ENCODE measurements at places on chromosomes 12 and 14.

GRCh38 chr12:132921685-132922084, 34.3 kb upstream of the CHFR start:
- DNase-seq = no peak

DNA sequence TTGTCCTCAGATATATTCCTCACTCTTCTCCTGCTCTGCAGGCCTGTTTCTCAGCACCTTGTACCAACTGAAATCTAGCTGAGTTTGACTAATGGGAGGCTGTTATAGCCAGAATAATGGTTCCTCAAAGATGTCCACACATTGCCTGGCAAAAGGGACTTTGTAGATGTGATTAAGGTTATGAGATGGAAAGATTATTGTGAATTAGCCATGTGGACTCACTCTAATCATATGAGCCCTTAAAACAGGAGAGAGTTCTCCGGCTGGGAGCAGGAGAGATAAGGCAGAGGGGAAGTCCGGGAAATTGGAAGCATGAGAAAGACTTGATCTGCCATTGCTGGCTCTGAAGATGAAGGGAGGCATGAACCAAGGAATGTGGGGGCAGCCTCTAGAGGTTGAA, 40.0 kb upstream of the KTN1 start:
- no peak for DNase-seq

- DNase-seq = no peak
These were observed 25.4 kb downstream of the CCDC85C start for GRCh38 chr14:99578541-99579101.

DNA sequence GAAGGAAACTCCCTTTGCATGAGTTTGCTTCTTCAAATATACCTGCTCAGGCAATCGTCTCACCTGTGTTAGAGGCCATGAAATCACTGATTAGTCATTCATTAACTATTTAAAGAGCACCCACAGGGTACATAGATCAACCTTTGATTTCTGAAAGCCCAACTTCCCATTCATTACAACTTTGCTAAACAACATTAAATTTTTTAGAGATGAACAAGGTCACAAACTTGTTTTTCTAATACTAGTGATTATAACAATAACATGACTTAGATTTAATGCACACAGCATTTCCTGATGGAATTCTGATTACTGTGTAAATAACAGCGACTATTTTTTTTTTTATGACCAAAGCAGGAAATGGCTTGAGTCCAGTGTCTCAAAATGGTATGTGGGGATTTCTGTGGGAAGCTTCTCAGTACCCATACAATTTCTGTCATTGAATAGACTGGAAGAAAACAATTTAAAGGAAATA, 5.4 kb upstream of the ERO1A start:
- DNase-seq = no peak

DNA sequence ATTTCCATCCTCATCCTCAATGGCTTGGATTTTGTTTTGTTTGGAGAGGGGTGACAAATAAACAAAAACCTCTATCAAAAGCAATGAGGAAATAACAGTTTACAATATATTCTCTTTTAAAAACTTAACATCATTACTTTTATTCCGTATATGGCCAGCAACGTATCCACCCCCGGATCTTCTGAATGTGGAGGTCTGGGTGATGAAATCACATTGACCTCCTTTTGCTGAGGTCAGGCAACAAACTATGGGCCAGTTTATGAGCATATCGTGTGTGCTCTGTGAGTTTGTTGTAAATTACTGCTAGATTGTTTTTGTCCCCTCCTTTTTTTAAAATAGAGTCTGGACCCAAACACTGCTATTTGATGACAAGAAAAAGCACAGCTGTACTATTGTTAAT, 178.1 kb downstream of the BCAT1 start:
- DNase-seq = no peak

GRCh38 chr12:66269757-66270383, 32.4 kb upstream of the HELB start:
- DNase-seq = peak; percentile 63

DNA sequence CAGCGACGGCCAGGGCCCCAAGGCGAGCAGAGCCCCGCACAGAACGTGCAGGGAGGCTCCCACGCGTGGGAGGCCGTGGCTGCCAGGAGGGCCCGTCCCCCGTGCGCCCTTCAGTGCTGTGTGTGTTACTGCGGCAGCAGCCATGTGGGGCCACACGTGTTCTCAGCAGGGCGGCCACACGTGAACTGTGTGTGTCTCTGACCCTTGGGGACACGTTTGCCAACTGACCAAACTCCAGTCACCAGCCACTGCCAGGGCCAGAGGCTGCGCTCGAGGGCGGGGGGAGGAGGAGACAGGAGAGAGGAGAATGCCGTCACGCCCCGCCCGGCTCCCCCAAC, 57.7 kb downstream of the GALNT9 start:
- no peak for DNase-seq

GRCh38 chr12:68441167-68441566, 109.0 kb upstream of the MDM1 start:
- no peak for DNase-seq

DNA sequence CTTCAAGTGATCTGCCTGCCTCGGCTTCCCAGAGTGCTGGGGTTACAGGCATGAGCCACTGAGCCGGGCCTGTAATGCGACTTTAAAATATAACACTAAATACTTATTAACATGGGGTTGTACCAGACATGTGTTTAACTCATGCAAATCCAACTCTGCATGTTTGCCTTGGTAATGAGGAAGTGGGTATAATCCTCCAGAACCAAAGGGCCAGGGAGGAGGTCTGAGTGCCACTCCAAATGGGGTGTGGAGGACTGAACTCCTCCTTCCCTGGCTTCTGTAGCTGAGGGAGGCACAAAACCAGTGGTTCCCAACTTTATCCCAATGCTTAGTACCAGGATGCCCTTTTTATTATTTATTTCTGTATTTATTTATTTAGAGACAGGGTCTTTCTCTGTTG, 61.6 kb upstream of the MED13L start:
- DNase-seq = no peak

DNA sequence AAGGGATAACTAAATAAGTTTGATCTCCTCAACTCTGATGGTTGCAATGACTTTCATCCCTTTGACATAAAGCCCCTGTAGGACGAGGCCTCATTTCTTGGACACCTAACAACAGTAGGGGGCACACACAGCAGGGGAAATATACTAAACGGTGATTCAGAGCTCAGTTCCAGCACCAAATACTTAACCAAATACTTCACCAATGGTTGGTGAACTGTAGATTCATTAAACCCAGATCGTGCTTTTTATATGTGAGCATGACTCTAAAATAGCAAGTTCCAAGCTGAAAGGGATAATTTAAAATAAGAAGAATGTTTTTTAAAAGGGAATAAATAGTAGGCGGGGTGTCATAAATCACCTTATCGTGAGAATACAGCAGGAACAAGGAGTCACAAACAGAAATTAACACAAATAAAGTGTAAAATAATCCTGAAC, 53.2 kb downstream of the ATG2B start:
- no peak for DNase-seq

DNA sequence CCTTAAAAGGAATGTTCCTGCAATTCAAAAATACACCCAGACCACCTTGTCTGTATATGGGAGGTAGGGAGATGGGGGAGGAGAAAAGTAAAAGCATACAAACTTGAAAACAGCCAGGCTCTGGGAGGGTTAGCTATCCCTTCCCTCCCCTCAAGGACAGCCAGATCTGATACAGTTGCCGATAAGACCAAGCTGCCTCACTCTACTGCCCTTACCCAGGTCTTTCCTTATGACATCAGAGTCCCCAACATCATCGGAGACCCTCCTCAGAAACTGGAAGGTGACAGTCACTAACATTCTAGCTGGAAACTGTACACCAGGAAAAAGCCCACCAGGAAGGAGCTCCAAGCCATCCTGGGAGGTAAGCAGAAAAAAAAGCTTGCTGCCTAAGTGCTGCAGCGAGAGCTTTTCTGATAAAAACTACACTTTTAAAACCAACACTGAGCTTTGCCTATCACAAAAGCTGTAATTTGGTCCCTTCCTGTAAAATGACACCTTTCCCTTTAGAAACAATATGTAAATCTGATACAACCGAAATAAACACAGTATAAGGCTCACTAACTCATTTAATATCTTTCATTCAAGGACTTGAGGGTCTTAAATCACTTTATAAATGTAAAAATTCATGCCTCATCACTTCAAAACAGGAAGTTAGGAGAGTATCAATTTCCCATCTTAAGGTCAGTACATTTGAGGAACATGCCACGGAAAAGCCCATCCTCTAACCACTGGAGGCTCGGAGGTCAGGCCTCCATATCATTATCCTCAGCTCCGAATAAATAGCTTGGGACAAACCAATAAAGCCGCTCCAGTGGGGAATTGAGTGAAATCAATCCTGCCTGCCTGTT, 20.4 kb upstream of the PLEKHH1 start:
- no peak for DNase-seq

DNA sequence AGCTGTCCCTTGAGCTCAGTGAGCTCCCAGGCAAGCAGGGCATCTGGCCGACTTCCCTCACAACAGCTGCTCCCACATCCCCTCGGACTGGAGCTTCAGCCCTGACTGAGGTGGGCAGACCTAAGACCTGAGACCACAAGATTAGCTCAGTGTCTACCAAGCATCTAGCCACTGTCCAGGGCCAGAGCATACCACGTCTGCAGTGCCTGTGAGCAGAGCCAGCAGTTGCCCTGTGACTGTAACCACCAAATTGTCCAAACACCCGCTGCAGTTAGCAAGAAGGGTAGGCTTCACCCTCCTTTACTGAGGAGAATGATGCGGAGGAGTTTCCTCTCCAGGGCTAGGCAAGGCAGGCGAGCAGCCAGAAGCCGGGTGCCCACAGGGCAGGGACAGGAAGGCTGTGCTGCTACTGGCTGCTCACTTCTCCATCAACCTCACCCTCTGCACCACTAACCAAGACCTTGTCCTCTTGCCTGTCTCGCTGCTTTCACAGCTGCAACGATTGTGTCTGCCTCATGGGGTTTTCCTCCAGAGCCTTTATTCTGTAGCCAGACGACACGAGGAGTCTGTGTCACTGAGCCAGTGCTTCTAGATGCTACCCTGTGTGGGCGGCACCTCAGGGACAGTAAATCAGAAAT, 53.9 kb downstream of the ANAPC7 start:
- DNase-seq = peak; percentile 10

GRCh38 chr12:80659512-80660063, 47.8 kb upstream of the MYF6 start:
- DNase-seq = no peak

GRCh38 chr14:105251920-105252319, 3.6 kb downstream of the BTBD6 start:
- no peak for DNase-seq

DNA sequence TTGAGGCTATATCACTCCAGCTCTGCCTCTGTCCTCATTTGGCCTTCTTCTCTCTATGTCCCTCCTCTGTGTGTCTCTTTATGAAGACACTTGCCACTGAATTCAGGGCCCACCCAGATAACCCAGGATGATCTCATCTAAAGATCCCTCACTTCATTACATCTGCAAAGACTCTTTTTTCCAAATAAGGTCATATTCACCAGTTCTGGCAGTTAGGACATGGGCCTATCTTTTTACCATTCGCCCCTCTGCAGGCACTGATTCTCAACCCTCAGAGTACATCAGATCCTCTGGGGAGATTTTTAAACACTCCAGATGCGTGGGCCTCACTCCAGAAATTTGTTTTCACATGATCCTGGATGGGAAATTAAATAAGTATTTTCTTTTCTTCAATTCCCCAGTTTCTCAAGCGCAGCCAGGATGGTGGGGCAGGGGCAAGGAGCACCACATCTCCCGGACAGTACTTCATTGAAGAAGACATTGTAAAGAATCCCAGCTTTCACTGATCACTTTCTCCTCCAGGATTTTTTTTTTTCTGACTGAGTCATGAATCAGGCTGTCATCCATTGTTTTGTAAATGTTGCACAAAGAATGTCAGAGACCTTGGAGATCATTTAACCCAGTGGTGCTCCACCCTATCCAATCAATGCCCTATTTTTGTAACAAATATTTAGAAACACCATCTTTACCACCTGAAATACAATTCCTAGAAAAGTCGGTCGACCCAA, 27.4 kb downstream of the CRACR2A start:
- DNase-seq = no peak

GRCh38 chr14:77714926-77715325, 7.0 kb downstream of the SLIRP start:
- no peak for DNase-seq

GRCh38 chr14:24040692-24041091, 11.1 kb upstream of the CARMIL3 start:
- DNase-seq = no peak

DNA sequence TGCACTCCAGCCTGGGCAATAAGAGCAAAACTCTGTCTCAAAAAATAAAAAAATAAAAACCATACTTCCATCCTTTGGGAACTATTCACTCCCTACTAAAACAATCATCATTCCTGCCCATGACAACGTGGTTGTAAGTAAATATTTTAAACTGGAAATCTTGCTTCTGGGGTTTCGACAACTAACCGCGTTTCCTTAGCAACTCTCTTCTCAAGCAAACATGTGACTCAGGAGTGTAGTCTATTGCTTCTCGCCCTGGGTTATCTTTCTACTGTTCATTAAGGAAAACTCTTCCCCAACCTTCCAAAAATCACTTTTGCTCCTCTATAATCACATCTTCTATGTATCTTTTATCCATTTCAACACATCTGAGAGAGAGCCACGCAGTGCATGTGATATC, 21.8 kb downstream of the APPL2 start:
- DNase-seq = no peak

- no peak for DNase-seq
These were observed 23.1 kb downstream of the ACVR1B start for GRCh38 chr12:51974646-51975045.

DNA sequence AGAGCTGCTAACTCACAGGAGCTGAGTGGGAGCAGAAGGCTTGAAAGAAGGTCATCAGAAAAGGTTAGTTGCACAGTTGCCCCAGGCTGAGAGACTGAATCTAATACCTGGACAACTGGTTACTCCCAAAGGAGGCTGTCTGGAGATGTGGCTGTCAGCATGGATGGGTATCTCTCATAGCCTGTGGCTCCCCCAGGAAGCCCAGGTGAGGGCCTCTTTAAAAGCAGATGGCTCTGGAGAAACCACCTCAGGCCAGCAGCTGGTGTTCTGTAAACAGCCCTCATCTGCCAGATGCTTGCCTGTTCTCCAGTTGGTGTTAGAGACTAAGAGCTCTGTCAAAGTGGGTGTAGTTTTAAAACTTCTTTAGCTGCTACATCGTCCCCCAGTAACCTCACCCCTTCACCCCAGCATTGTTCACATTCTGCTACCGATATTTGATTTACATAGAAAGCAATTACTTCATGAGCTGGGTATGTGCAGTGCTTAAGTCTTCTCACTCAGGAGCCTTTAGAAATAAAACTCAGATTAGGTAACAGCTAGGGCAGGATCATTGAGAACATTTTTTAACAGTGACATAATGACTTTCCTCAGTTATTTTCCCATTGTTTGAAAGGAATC, 25.8 kb downstream of the DACT1 start:
- DNase-seq = peak; percentile 42

GRCh38 chr12:41769810-41770209, 374.9 kb downstream of the GXYLT1 start:
- DNase-seq = no peak

DNA sequence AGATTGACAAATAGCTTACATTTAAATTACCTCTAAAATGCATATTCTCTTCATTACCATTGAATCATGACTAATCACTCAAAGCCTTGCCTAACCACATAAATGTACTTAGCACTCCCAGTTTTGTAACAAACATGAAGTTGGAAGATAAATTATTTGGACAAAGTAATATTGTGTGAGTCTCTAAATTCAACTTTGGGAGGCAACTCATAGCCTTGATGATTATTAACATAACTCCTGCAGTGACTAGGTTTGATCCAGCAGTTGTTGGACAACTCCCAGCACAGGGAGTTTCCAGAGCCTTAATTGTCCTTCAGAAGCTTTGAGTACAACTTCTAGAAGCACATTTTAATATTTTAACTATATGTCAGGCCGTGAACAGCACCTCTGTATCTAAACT, 153.4 kb upstream of the PDZRN4 start:
- no peak for DNase-seq

- no peak for DNase-seq
These were observed 123.2 kb downstream of the FBXL14 start for GRCh38 chr12:1471224-1471623.

Measured in RPMI7951 (cell line).